AG08396 (cell line): ENCODE measurements at places on chromosomes 6 and 20.

- no peak for DNase-seq
These were observed 152.3 kb downstream of the CARMIL1 start for GRCh38 chr6:25431306-25431974.

GRCh38 chr20:7196481-7196880, 429.0 kb downstream of the BMP2 start:
- DNase-seq = no peak

DNA sequence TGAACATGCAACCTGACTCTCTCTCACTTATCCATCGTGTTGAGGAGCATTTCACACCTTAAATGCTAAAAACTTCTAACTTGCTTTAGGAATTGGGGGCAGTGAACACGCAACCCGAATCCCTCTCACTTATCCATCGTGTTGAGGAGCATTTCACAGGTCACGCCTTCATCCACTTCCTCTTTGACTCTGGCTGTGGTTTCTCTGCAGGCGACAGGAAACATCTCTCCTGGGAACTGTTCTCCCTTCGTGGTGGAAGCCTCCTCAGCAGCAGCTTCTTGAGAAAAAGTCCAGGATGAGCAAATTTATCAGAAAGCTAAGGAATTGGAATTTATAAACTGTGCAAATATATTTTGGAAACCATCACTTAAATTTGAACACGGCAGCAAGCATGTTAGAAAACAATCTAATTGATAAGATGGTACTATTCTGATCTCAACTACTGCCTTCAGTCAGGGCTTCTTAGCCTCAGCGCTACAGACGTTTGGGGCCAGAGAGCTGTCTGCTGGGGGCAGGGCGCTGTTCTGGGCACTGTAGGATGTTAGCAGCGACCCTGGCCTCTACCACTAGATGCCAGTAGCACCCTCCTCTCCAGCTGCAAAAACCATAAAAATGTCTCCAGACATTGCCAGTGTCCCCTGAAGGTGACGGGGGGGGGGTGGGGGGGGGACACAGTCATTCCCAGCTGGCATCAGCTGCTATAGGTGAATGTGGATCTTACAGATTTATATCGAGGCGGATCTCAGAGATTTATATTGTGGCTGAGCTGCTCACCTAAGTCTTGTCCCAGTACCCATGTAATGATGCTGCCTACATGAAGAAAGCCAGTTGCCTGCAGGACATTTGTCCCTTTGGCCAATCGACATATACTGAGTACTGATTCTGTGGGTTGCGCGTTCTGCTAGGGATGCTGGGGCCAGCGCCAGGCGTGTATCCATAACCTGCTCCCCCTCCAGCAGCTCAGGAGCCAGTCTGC, 26.2 kb downstream of the CTCFL start:
- no peak for DNase-seq

GRCh38 chr6:139595183-139595582, 220.7 kb upstream of the CITED2 start:
- no peak for DNase-seq

DNA sequence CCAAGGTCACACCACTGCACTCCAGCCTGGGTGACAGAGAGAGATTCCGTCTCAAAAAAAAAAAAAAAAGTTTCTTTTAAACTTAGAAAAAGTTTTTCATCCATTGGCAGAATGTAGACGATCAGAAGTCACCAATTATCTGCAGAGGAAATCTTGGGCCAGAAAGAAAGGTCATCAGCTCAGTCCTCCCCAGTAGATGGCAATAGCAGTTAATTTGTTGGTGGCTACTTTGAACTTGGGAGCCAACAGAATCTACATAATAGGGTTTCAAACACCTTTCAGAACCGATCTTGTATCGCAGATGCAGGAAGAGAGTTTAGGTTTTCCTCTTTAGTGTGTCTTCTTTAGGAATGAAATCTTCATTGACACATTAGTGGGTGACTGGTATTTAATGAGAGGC, 41.7 kb downstream of the LBP start:
- DNase-seq = no peak

DNA sequence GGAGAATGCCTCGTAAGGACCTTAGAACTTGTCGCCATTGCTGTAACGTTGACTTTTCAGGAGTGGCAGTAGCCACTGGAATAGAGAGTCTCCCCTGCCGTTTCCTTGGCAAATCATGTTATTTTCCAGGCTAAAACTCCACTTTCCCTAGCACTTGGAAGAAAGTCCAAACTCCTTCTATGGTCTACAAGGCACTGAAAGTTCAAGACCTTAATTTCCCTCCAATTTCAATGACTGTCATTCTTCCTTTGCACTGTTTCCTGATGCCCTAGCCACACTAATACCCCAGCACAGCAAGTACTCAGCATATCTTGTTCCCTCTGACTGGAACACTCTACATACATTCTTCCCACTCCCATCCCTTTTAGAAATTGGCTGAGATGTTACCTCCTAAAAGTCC, 1.8 kb upstream of the TBPL1 start:
- DNase-seq = no peak

- DNase-seq = no peak
These were observed 68.4 kb downstream of the SHPRH start for GRCh38 chr6:145895802-145896201.

DNA sequence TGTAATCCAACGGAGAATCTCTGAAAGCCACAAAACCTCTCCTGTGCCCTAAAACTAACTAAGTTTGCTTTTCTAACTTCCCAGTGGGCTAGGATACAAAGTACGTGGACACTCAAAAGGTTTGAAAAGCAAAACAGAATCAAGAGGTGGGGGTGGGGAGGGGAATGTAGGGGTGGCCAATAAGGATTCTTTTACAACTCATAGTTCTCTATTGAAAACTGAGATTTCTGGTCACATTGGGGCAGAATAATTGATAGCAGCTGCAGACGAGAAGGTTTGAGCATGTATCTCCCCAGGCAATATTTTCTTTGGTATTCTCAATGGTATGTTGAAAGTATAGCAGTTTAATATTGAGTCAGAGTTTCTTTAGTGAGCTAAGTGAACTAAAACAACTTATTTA, 376.7 kb upstream of the CITED2 start:
- DNase-seq = no peak

DNA sequence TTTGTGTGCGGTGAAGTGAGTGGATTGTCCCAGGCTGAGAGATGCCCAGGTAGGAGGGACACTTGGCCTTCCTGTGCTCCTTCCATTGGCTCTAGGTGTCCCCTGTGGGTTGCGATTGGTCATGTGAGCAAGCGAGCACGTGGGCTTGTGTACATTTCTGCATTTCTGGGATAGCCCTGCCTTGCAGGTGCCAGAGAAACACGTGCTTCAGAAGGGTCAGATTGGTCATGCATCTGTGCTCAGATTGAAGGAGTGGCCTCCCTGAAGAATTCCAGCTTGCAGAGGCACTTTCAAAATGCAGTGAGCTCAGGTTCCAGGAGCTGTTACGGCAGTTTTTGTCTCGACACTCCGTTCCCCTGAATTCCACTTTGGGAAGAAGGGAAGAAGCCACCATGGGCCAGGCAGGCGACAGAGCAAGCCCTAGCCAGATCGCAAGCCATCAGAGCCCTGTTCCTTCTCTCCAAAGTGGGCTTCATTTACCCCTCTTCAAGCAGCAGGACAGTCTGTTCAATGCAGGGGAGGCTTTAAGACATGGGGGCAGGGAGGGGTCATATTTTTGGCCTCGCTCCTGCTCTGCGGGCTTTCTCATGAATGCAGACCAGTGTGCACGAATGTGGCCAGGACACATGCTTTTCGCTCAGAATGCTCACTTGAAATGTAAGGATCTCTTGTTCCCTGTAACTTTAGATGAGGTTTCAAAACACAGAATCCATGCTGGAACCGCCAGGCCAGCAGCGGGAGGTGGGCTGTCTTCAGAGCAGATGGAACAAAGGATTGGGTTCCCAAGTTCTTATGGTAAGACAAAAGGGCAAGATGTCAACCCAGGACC, 78.6 kb upstream of the AKAP12 start:
- no peak for DNase-seq

GRCh38 chr6:43817192-43817591, 47.2 kb downstream of the VEGFA start:
- peak; percentile 46 for DNase-seq

GRCh38 chr20:10219452-10219791, 792 bp downstream of the SNAP25 start:
- peak; percentile 84 for DNase-seq

- no peak for DNase-seq
These were observed 35.8 kb downstream of the TOP1 start for GRCh38 chr20:41064377-41064776.

DNA sequence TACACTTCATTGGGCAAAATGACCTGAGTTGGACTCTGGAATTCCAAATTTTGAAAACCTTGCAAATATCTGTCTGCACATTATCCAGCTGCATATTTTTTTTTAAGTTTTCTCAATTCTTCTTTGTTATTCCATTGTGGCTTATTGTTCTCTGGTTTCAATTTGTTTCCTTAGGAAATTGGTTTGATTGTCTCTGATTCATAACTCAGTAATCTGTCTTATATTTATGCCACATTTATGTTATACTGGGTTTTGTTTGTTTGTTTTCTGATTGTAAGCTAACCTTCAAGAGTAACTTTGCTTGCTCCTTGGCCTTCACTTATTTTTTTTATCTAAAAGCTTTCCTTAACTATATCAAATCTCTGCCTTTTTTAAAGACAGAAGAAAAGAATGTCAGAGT, 193.3 kb upstream of the PLCB4 start:
- no peak for DNase-seq

DNA sequence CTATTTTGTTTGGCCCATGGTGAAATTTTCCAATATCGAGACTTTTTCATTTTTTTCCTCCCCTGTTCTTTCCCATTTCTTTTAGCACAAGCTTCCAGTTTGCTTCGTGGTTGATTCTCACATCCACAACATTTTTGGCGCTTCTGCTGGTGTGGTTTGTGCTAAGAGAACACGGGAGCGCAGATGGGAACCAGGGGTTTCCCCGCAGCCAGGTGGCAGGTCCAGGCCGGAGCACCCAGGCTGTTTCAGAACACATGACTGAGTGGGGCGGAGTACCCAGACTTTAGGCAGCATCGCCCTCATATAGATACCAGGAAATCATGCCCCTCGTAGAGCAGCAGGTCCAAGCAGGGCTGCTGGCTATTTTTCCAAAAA, 58.0 kb downstream of the SYTL3 start:
- no peak for DNase-seq

- DNase-seq = no peak
These were observed 137.3 kb downstream of the TMEM242 start for GRCh38 chr6:157185986-157186385.

DNA sequence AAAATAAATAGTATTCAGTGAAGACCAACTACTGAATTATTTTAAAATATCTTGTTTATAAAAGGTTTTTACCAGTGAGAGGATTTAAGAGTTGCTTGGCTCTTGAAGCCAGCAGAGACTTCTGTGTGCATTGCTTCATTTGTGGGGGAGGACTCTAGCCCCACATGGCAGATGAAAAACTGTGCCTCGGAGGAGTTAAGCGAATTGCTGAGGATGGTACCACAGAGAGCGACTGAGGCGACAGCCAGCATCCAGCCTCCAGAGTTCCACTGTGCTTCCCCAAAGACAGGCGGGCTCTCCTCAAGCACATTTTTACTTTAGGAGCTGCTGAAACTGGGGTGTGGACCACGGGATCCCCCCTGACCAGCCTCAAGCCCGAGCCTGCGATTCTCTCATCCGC, 80.7 kb downstream of the THBS2 start:
- no peak for DNase-seq

DNA sequence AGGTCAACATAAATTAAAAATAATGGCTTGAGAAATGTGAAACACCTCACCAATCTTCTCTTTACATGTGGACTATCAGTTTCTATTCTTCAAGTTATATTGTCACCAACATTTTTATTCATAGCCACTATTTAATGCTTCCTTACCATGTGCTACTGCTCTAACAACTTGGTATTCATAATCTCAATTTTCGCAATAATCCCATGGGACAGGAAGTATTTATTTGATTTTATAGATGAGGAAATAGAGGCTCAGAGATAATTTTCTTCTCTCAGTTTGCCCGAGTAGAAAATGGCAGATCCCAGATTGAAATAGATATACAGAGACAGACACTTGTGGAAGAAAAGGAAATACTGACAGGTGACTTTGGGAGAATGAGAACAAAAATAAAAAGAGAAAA, 66.6 kb downstream of the FAM83B start:
- no peak for DNase-seq

DNA sequence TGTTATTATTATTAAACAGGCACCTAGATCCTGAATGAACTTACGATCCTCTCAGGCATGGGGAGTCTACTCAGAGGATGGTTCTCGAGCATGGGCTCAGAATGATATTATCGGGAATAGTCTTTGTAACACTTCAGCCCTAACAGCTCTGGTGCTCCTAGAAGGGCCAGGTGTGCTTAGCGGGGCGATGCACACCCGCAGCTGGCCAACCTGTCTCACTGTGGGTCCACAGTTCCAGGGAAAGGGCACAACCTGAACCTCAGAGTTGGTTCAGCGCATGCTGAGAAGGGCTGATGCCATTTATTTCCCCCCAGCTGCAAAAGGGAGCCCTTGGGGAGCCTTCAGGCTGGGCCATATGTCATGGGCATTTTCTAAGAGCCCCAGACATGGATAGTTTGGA, 26.2 kb downstream of the RRAGD start:
- DNase-seq = no peak

- DNase-seq = no peak
These were observed 104.5 kb downstream of the MKKS start for GRCh38 chr20:10329387-10330005.

GRCh38 chr6:10633216-10633615, 61.2 kb downstream of the C6orf52 start:
- peak; percentile 53 for DNase-seq

- no peak for DNase-seq
These were observed 377.1 kb downstream of the ADGRB3 start for GRCh38 chr6:69012211-69012610.

DNA sequence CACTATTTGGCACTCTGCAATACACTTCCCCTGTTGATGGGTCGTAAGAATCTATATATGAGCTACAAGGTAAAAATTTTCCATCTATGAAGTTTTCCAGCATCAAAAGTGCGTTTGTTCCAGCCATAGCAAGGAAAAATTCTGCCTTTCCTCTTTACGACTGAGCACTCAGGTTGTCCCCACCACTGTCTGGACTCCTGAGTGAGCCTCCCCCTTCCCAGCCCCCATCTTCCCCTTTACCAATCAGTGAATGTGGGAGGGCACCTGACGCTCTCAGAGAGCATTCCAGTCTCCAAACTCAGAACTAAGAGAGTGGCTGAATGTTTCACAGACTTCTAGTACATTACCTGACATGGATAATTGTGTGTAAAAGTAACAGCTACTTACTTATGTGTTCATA, at the start of gene ALDH8A1:
Gene ALDH8A1 (minus strand): TSS at position 175 of the 400 bp plus-strand sequence. CDS start 48 bp downstream, at position 127.
- DNase-seq = no peak

DNA sequence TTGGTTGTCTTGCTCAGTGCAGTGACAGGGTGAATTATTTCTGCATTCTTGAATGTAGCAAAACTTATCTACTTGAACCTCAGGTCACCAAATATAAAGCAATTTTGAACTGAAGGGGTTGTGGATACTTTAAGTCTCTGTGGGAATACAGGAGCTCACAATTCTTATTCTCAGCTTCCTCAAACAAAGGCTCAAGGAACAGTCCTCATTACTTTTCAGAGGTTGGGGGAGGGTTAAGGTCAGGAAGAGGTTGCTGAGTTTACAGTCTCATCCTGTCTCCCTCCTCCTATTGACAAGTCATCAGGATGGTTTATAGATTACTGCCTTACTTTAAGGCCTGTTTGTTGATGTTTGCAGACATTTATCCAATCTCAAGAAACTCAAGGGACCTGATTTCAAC, 143.6 kb upstream of the SPACA1 start:
- DNase-seq = no peak

- DNase-seq = no peak
These were observed 1.7 kb downstream of the ADRM1 start for GRCh38 chr20:62304331-62305148.

GRCh38 chr6:107235511-107235910, 120.2 kb upstream of the BEND3 start:
- no peak for DNase-seq
